ENCODE measurements at places on chromosomes 5 and 9. TPM values are rescaled to one million over a fixed set of nuclear protein-coding genes. Genes with fewer than 3 reads are reported as not detected.

Gene MEIKIN
- total RNA-seq, result not detected

Gene LRRTM2
- total RNA-seq, result not detected

GRCh38 chr5:54177058-54177457 is 133.3 kb downstream of the ARL15 start:
- no peak for DNase-seq

DNA sequence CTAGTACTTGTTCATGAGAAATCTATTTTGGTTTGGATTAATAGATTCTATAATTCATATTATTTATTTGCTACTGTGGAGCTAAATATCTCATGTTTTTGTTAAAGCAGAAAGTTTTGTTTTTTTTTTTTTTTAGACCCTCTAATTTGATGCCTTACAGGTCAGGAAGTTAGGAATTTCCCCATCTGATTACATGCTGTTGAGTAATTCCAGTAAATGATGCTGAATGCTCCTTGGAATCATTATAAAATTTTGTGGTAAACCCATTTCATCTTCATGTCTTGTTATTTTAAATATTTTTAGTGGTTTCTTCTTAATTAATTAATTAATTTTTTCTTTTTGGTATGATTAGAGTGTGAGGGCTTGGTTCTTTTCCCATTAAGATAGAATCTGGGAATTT is 35.6 kb downstream of the NNT start:
- DNase-seq, result no peak

Gene PCDH1
- 15.8 TPM for total RNA-seq

Gene BTNL8
- total RNA-seq, result not detected

Gene TEX53
- total RNA-seq, result not detected

Gene CDH9
- not detected for total RNA-seq

Measured in Right ventricle myocardium superior (tissue), 1 donor.